Stimulated activated CD4-positive, alpha-beta T cell treated with anti-CD3 and anti-CD28 coated beads, TNF-alpha, amount 100 ng/mL, for 24 hours (primary cell): ENCODE measurements at places on chromosomes 6 and 20.

DNA sequence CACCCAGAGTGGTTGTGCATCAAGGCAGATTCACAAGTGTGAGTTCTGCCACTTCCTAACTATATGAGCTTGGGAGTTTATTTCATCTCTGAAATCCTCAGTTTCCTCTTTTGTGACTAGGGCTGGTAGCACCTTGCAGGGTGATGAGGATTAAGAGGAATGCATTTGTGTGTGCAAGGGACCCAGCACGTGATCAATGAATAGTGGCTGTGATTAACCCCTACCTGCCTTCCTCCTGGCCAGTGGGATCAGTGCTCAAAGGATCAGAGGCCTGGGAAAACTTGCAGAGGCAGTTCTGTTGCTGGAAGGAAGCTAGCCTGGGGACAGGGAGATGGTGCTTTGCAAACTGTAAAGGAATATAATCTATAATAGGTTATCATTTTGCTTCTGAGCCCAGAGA is 7.3 kb downstream of the SDC4 start:
- no peak for DNase-seq

DNA sequence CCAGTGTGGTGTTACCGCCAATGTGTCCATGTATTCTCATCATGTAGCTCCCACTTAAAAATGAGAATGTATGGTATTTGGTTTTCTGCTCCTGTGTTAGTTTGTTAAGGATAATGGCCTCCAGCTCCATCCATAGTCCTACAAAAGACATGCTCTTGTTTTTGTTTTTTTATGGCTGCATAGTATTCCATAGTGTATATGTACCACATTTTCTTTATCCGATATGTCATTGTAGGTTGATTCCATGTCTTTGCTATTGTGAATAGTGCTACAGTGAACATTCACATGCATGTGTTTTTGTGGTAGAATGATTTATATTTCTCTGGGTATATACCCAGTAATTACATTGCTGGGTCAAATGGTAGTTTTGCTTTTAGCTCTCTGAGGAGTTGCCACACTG is 207.2 kb downstream of the CDKAL1 start:
- DNase-seq = no peak

DNA sequence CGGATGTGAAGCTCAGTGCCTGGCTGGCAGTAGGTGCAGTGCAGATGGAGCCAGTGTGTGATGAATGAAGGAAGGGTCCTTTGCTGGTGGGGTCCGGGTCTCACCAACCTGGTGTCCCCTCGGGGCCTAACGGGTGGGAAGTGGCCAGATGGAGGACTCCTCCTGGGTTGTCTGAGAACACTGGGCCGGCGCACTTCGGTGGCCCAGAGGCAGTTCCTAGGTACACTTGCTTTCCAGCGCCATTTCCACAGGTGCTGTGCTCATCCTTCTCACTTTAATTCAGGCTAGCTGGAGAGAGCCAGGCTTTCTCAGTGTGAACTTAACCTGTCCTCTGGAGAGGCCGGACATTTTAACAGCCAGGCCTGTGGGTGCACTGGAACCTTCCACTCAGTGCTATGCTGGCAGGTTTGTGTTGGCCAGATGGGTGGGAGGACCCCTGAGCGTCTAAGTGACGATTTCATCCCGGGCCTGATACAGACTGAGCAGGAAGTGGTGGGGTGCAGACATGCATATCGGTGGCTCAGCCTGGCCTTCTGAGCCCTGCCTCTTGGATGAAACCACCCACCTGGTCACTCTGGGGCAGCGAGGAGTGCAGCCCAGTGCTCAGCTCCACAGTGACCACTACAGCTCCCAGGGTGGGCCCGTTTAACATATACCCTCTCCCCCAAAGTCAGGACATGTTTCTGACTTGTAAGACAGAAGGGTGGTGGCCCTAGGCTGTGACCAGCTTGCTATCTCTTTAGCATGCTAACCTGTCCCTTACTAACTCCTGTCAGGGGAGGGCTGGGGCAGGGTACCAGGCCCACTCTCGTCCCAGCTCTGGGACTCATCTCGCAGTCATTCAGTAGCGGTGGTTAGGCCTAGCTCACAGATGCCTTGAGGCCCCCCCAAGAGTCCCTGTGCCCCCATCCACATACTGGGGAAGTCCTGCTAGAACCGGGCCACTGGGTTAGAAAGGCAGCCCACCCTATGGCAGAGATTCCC is 8.2 kb upstream of the PYGB start:
- no peak for DNase-seq

DNA sequence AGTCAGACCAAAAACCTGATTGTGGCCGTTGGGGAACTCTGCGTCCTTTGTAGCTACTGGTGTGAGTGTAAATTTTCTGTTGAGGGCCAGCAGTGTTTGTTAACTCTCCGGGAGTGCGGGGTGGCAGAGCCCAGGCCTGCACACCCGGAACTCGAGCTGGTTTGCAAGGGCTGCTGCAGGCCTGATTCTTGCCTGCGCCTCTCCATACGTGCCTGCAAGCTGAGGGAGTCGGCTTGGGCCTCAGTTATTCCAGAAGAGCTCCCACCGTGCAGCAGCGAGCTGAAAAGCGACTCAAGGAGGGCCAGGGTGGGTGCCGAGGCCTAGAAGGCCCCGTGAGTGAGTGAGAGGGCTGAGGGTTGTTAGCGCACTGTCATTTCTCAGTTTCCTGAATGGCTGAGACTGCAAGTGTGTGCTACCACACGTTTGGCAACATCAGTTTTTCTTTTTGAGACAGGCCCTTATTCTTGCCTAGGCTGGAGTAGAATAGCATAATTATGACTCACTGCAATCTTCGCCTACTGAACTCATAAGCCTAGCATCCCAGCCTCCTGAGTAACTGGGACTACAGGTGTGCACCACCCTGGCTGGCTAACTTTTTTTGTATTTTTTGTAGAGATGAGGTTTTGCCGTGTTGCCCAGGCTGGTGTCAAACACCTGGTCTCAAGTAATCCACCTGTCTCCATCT is 33.9 kb upstream of the KIF13A start:
- no peak for DNase-seq

DNA sequence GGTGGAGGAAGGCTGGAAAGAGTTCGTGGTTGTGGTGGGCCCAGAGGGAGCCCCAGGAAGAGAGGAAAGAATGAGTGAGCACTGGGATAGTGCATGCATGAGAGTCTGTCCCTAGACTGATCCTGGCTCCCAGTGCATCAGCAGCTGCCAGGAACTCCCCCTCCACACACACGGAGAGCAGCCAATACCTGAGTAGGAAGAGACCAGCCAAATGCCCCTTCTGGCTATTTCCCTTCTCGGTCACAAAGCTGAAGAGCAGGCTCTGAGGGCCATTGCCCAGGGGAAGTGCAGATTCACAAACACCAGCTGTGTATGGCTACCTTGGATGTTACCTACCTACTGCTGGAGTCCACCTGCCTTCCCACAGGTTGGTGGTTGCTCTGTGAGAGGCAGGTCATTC is 45.1 kb downstream of the GABRR2 start:
- no peak for DNase-seq

DNA sequence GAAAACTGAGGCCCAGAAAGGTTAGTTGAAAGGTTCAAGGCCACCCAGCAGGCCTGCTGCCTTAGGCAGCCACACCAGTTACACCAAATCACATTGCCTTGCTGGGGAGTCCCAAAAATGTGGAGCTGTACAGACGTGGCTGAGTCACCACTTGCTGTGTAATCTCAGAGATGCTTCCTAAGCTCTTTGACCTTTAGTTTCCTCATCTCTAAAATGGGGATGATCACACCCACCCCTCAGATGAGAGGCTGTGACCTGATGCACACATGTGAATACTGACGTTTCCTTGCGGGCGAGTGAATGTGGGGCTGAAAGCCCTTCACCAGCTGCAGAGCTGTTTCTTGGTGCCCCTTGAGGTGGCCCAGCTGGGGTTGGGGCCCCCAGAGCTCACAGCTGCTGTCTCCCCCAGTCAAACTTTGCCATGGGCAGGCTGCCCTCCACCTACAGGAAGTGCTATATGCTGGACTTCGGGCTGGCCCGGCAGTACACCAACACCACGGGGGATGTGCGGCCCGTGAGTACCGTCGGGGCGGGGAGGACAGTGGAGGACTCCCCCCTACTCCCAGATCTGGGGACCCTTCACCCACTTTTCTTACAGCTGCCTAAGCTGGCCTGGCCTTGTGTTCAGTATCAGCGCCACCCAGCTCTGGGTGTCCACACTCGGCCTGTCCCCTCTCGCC is 11.0 kb downstream of the TTBK1 start:
- DNase-seq = no peak

- no peak for DNase-seq
Measured at GRCh38 chr6:83590416-83590815, 78.1 kb downstream of the PRSS35 start.
